ENCODE measurements at places on chromosomes 5 and 9. TPM values are rescaled to one million over a fixed set of nuclear protein-coding genes. Genes with fewer than 3 reads are reported as not detected.

- DNase-seq, result peak; percentile 86
Measured at GRCh38 chr5:124748687-124749594, 2.5 kb upstream of the ZNF608 start.

DNA sequence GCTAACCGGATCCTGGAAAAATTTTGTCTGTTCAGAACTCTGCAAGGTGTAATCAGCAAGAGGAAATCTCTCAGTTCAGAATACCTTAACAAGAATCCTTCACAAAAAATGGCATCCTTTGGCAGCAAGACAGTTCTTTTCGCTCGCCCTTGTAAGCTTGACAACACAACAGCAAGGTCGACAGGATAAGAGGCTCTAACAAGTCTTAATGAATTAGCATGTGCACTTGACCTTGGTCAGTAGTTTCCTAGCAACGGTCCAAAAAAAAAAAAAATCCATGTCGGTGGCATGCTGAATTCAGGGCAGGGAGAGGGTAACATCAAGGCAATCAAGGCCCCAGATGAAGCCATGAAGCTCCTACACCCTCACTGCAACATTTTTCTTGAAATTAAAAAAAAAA lies 172.8 kb downstream of the APBA1 start:
- DNase-seq, result no peak

GRCh38 chr9:14941501-14942405 lies 31.5 kb upstream of the FREM1 start:
- no peak for DNase-seq

DNA sequence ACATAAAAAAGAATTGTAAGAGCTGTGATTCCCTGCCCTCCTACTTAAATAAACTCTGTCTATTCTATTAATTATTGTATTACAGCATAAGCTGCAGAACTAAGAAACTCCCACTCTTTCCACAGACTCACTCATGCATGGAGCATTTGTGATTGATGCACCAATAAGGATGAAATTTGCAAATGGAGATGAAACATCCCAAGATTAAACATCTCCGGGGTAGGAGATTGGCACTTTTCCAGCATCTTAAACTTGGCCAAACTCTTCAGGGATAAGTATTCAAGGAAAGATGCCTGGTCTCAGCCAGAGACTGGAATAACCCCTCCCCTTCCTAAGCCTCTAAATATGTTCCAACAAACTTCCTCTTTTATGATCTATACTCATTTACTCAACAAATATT lies 472.0 kb downstream of the ACTL7B start:
- no peak for DNase-seq

DNA sequence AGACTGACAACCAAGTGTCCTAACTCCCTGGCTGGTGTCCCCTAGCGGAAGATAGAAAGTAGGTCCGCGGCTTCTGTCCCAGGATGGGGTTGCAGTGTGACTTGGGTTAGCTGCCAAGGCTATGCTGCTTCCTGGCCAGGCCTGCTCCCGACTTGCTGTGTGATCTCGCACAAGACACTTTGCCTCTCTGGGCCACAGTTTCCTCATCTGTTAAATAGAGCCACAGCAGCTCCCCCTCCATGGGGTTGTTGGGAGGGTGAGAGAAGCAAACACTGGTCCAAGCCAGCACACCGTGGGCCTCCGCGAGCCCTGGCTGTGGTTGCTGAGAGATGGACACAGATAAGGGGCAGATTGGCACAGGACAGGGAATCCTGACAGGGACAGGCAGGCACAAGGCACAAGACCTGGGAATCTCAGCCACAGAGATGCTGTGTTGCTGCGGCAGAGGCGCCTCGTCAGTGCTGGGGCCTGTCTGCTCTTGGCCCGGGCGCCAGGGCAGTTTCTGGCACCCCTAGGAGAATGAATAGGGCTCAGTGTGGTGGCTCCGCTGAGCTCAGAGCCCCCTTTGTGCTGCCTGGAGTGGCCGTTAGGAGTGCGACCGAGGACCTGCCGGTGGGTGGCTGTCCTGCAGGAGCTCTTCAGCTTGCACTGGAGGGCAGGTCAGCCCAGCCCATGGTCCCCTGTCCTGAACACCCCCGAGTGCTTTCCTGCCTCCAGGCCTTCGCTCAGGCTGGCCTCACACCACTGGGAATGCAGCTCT lies 1.8 kb upstream of the SH2D3C start:
- no peak for DNase-seq

- no peak for DNase-seq
Measured at GRCh38 chr9:86460216-86461002, 106.2 kb upstream of the TUT7 start.

DNA sequence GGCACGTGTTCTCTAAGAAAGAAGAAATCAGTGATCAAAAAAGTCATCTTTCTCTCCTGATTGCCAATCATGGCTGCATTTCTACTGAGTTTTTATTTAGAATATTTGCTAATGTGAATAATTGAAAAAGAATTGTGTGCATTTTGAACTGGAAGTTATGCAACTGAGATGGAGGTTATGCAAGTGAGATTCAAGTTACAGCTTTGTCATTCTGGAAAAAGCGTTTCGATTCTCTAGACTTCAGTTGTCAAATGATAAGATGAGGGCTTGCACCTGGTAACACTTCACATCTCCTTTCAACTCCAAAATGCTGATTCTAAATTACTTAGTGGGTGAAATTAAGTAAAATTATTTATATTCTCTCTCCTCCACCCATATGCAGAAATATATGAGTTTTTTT lies 36.4 kb downstream of the C6 start:
- DNase-seq, result no peak

- DNase-seq, result no peak
Measured at GRCh38 chr5:53543401-53543800, 17.0 kb upstream of the NDUFS4 start.

- DNase-seq, result no peak
Measured at GRCh38 chr5:6837519-6838110, 124.4 kb downstream of the TENT4A start.

GRCh38 chr9:123338710-123339665 lies 17.0 kb upstream of the CRB2 start:
- DNase-seq, result no peak

- DNase-seq, result no peak
Measured at GRCh38 chr9:19924080-19924479, 135.2 kb upstream of the SLC24A2 start.

- no peak for DNase-seq
Measured at GRCh38 chr5:121489972-121490371, 361.7 kb upstream of the FTMT start.

- no peak for DNase-seq
Measured at GRCh38 chr9:97735070-97735600, 38.0 kb upstream of the XPA start.

- no peak for DNase-seq
Measured at GRCh38 chr9:95533996-95534680, 17.4 kb upstream of the PTCH1 start.

- DNase-seq, result no peak
Measured at GRCh38 chr9:33818847-33819500, 2.0 kb downstream of the UBE2R2 start.

DNA sequence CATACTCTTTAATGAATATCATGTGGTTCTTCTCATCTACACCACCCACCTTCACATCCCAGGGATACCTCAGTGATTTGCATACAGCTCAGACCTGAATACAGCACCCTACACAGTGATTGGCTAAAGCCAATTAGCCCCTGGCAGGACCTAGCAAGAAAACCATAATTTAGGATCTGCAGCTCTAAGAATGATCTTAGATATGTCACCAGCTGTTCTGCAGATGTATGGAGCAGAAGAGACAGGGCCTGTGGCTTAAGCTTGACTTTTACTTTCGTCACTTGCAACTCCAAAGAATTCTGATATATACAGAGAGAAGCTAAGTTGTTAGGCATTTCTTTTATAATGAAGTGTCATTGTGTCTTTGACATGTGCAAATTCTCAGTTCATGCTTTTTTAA lies 483.2 kb upstream of the C9orf72 start:
- no peak for DNase-seq

WDR31 gene
- total RNA-seq, result 3.0 TPM

ZCCHC9 gene
- total RNA-seq, result 12.2 TPM

KIAA0825 gene
- total RNA-seq, result 3.1 TPM

TRIM36 gene
- 0.73 TPM for total RNA-seq

CCDC192 gene
- not detected for total RNA-seq
